ENCODE measurements at places on chromosomes 5 and 9.

- no peak for DNase-seq
These were observed 199.8 kb downstream of the LRRC70 start for GRCh38 chr5:62778316-62779009.

GRCh38 chr5:134837530-134838181 lies 8.1 kb upstream of the C5orf24 start:
- DNase-seq: no peak

DNA sequence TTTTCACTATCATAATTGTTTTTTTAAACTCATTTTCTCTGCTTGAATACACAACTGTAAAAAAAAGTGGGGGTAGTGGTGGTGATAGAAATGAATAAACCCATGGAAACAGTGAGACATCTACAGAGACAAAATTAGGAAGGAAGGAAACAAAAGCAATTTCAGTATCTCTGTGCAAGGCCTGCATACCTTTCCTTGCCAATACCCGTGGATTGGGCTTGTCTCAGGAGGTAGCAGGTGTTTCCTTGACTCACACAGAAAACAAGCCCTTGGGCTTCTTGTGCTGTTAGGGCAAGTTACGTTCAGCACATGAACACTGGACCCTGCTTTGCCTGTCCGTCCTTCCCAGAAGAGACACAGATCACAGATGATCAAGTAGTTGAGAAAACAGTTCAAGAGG lies 372.2 kb downstream of the ZSWIM6 start:
- no peak for DNase-seq

GRCh38 chr9:119368681-119369581 lies at the start of gene BRINP1:
TSS of gene BRINP1 (minus strand) at chr9:119369435. CDS start at chr9:119313355, 56,080 bp downstream.
- DNase-seq: no peak

- DNase-seq: no peak
These were observed 22.7 kb upstream of the CDKN2B start for GRCh38 chr9:22031655-22032411.

- peak; percentile 95 for DNase-seq
These were observed 137.6 kb downstream of the SUSD1 start for GRCh38 chr9:112037281-112038016.

DNA sequence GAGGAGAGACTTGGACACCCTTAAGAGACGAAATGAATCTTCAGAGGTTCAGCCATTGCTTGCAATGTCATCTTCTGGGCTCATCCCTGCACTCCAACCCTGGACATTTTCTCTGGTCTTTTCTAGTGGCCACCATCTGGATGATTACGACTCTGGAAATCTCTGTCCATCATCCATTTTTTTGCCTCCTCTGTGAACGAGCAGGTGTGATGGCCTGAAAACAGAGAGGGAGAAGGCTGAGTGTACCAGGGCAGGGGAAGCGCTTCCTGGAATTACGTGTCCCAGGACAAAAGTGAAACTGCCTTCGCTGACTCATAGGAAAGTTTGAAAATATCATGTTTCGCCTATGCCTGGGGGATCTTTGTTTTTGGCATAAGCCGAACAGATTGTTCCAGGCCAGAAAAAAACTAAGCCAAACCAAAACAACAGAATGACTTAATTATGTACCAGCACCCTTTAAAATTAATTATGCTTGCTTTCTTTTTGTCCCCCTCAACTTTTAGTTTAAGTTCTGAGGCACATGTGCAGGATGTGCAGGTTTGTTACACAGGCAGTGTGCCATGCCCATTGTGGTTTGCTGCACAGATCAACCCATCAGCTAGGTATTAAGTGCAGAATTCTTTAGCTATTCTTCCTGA lies 31.9 kb downstream of the ANKRD33B start:
- no peak for DNase-seq

DNA sequence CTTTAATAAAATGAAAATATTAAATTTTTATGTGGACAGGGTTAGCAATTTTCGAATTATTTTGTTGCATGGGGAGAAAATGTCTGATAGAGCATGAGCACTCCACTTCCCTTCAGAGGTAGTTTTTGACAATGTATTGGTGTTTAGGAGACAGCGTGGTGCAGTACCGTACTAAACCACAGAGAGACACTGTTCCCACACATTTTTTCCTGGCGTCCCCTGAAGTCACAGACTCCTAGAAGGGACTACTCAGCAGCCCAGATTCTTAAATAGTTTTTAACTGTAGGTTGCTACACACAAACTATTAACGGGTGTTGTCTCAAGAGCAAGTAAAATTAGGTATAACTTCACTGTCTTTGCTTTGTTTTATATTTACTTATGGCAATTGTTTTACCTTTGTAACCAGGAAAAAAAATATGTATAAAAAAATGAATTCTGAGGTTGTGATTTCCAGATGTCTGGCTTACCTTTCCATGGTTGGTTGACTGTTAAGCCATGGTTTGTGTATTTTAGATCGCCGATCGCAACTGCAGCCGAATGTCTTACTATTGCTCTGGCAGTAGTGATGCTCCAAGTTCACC lies 171.2 kb downstream of the DOCK8 start:
- no peak for DNase-seq

DNA sequence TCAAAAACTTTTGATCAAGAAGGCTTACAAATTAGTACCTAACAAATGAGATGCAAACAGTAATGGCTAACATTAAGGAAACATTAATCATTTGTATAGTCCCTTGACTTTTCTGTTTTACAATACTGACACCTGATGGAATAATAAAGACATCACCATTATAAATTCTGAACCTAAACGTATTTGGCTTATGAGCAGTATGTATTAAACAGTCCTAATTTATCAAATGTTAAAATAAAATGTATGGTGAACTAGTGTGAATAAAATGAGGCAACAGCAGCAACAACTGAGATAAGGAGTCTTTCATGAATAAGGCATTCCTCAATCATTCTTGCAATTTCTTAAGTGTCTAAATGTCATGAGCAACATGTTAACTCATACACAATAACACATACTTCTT lies 6.0 kb downstream of the PUM3 start:
- no peak for DNase-seq

DNA sequence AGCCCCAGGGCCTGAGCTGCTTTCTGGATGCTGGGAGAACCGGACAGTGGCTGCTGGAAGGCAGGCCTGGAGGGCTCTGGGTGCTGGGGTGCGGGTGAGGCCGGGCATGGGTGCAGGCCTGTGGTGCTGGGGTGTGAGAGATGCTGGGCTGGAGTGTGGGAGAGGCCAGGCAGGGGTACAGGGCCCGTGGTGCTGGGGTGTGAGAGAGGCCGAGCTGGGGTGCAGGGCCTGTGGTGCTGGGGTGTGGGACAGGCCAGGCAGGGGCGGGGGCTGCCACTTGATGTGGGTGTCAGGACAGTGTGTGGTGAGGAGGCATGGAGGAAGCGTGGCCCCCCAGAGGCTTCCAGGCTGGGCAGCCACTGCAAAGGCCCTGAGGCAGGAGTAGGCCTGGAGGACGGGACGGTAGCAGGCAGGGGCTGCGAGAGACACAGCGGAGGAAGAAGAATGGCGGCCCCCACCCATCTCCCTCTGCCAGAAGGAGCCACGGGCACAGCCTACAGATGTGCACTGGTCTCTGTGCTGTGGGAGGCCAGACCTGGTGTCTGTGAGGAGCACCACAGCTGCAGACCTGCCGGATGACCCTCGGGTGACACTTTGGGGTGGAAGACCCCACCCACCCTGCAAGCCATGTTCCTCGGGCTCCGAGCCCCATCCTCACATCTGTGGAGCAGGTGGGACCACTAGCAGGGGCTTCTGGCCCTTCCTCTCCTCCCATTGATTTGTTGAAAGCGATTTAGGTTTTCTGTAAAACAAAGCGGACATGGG lies 9.3 kb downstream of the NKD2 start:
- no peak for DNase-seq

DNA sequence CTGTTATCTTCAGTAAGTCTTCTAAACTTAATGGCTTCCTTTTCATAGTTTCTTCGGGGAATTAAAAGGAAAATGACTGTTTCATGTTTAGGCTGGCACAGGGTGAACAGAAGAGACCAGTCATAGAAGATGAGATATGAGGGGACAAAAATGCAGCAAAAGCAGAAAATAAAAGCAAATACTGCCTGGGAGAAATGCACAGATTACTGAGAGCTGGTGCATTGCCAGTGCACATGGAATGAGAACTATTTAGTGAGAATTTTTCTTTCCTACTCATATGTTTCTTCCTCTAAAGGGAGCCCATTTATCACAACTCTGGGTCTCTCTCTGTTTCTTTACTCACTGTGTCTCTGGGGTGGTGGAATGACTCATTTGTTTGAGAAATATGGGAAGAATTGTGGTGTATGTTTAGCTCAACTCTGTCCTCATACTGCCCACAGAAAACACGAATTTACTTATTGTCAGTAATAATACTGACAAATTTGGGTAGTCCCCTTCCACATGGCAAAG lies 25.9 kb upstream of the ANKRD55 start:
- no peak for DNase-seq

GRCh38 chr5:110105692-110106091 lies 416.0 kb downstream of the MAN2A1 start:
- DNase-seq: no peak

- no peak for DNase-seq
These were observed 36.3 kb downstream of the CXXC5 start for GRCh38 chr5:139684350-139684880.

DNA sequence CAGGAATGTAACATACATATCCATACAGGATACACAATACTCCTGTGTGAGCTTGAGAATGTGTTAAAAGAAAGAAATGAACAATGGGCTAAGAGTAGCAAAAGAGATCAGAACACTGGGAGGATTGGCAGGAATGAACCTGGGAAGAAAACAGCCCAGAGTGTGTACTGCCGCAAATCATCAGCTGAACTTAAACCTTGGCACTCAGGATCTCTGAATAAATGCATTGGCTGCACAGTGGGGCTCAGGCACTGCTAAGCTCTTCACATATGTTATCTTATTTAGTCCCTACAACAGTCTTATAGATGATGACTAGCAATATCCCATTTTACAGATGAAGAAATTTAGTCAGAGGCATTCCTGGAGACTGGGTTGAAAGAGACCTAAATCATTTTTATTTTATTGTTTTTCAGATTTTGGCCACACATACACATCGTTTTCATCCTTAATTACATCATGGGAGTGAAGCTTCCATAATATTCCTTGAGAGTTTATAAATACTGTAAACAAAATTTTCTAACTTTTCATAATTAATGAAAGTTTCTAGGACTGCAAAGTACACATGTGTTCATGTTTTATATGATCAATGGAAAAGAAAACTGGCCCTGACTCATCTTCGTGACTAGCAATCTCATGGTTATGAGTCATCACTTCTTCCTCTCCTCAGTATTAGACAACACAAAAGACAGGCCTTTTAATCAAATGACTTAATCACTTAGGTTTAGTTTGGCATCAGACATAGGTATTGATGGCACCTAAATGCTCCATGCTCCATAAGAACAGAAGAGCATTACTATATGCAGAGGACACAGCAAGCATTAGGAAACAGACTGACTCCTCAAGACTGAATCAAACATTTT lies 59.2 kb downstream of the CDH18 start:
- DNase-seq: no peak

All from GM12864 (cell line).